Left lung (tissue), 14 donors: ENCODE measurements at places on chromosomes 7 and 10. TPM values are rescaled to one million over a fixed set of nuclear protein-coding genes. Genes with fewer than 3 reads are reported as not detected.

GRCh38 chr7:51290702-51291540, 25.7 kb downstream of the COBL start:
- DNase-seq: no peak

GRCh38 chr10:58704671-58705141, 192.0 kb downstream of the BICC1 start:
- DNase-seq: no peak

DNA sequence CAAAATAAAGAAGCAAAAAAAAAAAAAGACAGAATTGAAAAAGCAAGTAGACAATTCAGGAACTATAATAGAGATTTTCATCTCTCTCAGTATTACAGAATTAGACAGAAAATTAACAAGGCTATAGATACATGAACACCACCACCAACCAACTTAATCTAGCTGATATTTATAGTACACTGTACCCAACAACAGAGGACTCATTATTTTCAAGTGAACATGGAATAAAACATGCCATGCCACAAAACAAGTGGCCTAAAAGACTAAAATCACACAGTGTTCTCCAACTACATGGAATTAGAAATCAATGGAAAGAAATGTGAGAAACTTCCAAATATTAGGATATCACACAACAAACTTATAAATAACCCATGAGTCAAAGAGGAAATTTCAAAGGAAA, 9.1 kb downstream of the TMEM168 start:
- DNase-seq: no peak

DNA sequence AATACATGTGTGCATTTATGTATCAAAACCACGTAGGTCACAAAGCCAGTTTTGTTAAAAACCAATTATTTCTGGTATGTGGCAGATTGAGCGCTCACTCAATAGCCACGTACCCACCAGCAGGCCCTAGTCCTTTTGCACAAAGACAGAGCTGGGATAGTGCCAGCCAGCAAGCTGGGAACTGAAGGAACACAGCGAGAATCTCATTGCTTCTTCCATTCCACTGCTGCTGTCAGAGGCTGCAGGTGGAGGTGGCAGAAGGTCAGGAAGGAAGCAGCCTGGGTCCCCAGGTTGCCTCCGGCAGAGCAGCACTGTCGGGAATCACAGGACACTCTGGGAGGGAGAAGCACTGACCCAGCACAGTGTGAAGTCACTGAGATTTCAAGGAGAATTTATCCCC, 385.5 kb upstream of the PFKP start:
- DNase-seq: no peak

DNA sequence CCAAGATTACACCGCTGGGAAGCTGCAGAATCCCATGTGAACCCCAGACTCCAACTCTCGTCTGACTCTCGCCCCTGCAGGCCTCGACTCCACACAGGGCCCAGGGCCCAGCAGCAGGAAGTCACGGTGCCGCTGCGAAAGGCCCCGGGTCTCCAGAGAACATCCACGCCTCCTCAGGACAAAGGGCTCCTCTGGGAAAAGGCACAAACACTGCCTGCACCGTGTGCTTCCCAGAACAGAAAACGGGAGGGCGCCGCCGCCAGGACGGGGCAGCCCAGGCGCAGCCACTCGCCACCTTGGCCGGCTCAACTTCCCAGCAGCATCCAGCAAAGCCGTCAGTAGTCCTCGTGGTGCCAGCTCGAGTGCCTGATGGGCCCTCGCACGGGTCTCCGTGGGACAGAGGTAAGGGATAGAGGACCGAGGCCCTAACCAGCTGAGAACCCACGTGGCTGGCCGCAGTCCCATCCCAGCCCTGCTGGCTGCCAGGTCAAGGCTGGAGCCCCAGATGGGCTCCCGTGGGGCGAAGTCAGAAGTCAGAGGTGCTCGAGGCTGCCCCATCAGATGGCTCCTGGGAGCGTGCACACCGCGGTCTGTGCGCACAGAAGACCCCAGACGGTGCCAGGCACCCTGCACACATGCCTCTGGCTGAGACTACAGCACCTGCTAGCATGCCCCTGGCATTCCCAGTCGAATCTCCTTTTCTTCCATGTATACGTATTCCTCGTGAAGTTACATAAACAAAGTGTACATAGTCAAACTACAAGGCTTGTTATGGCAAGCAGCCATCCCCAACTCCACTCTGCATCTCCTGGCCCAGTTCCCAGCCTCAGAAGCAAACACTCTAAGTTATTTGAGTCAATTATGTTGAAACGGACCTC, 60.2 kb downstream of the MAD1L1 start:
- peak; percentile 72 for DNase-seq

- no peak for DNase-seq
These were observed 57.4 kb downstream of the GFRA1 start for GRCh38 chr10:116215651-116216050.

DNA sequence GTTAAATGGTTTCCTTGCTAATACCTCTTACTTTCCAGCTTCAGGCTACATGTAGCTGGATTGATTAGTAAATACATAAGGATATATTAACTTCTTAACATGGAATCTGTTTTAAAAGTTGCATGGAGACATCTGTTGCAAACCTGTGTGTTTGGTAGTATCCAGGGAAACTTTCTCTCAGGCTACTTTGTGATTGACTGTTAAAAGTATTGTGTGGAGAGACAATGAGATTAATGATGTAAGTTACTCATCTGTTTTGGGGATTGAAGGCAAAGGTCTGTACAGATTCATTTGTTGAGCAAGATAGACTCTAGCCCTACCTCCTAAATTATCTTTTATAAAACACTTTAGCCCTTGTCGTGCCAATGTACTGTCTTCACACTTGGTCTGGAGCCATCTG, 6.6 kb downstream of the CREB5 start:
- no peak for DNase-seq

- no peak for DNase-seq
These were observed 54.8 kb downstream of the TBXAS1 start for GRCh38 chr7:139883814-139884213.

GRCh38 chr10:22010973-22011408, 7.5 kb upstream of the DNAJC1 start:
- no peak for DNase-seq

DNA sequence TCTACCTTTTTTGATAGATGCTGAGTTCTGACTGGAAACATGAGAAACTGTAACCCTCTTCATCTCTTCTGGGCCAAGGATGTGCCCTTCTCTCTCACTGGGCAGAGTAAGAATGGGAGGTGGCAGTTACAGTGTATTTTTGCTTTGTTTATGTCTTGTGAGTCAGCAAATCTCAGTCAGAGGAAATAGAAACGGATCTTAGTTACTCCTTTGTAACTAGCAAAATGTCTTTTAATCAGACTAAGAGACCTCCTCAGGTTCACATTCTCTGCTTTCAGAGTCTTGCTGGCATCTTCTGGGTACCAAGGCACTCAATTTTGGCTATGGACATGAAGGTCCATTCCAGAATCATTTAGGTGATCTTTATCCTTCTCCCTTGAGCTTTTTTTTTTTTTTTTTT, 70.9 kb downstream of the HHEX start:
- DNase-seq: no peak

DNA sequence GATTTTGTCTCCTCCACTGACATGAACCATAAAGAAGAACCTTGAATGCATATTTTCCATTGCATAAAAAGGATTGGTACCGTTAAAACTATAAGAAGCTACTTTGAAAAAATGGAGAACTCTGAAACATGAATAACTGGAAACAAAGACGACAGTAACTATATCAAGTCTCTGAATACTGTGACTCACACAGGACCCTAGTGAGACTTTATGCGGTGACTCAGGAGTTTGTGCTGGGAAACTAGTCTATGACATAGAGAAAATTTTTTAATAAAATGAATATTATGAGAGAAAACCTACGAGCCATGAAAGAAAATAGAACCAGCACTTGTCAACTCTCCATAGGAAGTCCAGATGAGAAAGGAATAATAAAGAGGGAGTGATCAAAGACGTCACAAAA, 339.9 kb upstream of the ADARB2 start:
- no peak for DNase-seq

Gene PNLIPRP1
- total RNA-seq: not detected
